ENCODE measurements at places on chromosomes 1 and 21.

DNA sequence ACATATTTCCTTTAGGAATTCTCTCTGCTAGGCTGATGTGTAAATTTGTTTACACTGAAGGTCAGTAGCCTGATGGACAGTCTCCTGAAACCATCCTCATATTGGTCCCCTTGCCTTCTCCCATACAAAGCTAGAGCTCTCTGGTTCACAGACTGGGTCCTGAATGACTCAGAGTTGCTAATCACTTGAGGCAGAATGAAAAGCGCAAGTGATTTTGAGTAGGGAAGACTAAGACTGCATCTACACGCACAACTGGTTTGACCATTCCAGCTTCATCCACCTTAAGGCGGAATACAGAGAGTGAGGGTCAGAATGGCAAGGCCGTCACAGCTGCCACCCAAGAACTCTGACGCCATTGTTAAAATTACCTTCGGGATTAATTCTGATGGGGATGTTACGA lies 70.2 kb upstream of the KIF26B start:
- no peak for DNase-seq

GRCh38 chr1:39431927-39432326 lies 59.5 kb upstream of the BMP8A start:
- DNase-seq, result no peak

GRCh38 chr1:155933591-155934096 lies 569 bp downstream of the KHDC4 start:
- no peak for DNase-seq

- DNase-seq, result no peak
These were observed 12.7 kb upstream of the AK2 start for GRCh38 chr1:33049371-33049770.

GRCh38 chr1:43313771-43314170 lies 13.0 kb downstream of the TIE1 start:
- no peak for DNase-seq

GRCh38 chr1:233868461-233868860 lies 36.0 kb upstream of the SLC35F3 start:
- DNase-seq, result no peak

DNA sequence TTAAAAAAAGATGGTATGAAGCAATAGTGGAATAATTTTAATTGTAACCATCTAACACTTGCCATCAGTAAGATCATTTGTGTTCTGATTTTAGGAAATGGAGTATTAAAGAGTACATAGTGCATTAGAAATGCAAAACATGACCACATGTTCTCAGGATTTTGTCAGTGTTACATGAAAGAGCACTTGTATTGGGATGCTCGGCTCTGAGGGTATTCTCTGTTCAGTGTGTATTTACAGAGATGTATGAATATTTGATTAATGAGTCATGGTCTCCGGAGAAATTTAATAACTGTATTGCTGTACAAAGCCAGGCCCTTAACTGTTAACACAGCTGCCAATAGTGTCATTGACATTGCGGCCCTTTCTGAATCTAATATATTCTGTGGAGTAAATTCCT lies 91.7 kb downstream of the ATG4C start:
- no peak for DNase-seq

GRCh38 chr1:237166086-237166485 lies 124.1 kb downstream of the RYR2 start:
- no peak for DNase-seq

- DNase-seq, result no peak
These were observed 57.1 kb upstream of the ATP1B1 start for GRCh38 chr1:169049258-169049938.

GRCh38 chr1:43548285-43549271 lies 17.9 kb downstream of the PTPRF start:
- DNase-seq, result no peak

All from activated CD8-positive, alpha-beta T cell treated with anti-CD3 and anti-CD28 coated beads, Interleukin-2, amount 10 ng/mL, durations not matched to agents 7 days and 5 days (primary cell).